ENCODE measurements at places on chromosomes 1 and 21.
A peak's percentile ranks its signal among the peaks of the same experiment; 100 is the strongest.

- no peak for DNase-seq
Observed at GRCh38 chr1:197393105-197393504, 125.1 kb downstream of the CRB1 start.

DNA sequence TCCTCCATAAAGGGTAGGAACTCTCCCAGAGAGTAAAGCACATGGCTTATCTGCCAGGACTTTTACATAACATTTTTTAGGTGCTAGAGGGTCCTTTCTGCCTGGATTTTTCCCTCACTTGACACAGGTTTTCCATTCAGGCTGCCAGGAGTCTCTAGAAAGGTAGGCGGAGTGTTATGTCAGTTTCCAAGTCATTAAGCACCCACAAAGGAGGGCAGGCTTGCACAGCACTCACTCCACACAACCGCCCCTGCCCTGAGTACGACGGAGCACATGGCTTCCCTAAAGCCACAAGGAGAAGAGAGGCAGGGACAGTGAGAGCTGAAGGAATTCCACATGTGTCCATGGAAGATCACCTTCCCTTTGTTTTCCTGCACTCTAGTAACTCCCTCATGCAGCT, 55.7 kb downstream of the CAPZB start:
- DNase-seq, result peak; percentile 4

- no peak for DNase-seq
Observed at GRCh38 chr1:174008269-174008668, 13.9 kb downstream of the RC3H1 start.

DNA sequence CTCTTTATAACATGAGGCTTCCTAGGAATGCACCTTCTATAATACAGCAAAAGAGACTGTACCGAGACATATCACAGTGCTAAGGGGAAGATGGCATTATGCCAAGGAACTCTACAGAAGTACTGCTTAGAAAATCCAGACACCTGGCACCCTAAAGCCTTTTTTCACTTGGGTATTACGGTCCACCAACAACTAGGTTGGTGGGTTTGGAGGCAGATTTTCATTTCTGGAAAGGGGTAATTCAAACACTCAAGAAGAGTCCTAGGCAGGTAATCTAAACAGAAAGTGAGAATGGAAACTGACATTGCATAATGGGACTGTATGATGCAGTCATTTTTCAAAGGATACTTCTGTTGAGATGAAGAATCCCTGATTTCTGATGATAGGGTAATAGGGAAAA, 19.6 kb downstream of the SCMH1 start:
- peak; percentile 51 for DNase-seq

- no peak for DNase-seq
Observed at GRCh38 chr1:247322849-247323586, 8.6 kb downstream of the ZNF496 start.

DNA sequence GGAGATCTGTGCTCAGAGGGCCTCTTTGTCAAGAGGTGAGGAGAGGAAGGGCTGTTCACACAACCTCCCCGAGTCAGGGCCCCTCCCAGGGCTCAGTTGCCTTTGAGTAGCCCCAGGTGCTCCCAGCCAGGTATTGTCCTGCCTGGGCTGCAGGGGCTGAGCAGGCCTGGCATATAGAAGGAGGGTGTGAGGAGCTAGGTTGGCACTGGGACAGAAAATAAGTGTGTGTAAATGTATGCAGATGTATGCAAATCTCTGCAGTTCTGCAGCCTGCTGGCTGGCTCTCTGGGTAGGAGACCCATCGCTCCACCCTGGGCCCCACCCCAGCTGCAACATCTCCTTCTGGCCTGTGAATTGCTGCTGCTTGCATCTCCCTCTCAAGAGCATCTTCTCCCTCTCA, 52.4 kb downstream of the NAV1 start:
- peak; percentile 13 for DNase-seq

DNA sequence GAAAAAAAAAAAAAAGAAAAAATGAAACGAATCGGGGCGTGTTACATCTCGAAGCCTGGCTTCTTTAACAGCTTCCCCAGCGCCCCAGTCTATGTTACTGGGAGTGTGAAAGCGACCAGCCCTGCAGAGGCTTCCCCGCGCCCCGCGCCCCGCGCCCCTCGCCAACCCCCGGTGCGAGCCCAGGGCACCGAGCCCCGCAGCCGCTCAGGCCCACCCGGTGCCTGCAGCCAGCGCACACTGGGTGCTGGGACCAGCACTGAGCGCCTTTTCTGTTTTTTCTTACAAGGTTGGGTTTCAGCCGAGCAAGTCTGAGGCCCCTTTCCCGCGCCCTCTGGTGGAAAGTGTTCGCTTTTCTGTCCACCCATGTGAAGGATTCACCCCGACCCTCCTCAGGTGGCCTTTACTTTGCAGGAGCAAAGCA, 42.1 kb upstream of the ZNF496 start:
- no peak for DNase-seq

DNA sequence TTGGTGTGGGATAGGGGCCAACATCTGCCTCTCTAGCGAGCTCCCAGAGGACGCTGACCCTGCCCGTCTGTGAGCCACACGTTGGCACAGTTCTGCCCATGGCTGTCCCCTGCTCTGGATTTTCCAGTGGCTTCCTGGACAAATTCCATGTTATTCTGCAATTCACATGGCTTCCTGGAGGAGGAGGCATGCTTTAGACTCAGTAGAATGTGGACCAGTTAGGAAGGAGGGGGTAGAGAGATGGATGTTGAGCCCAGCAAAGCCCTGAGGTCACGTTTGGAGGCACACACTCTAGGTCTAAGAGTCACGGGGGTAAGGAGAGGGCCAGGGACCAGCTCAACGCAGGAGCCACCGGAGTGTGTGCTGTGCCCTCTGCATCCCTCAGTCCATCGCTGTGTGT, 12.2 kb downstream of the COL8A2 start:
- no peak for DNase-seq

DNA sequence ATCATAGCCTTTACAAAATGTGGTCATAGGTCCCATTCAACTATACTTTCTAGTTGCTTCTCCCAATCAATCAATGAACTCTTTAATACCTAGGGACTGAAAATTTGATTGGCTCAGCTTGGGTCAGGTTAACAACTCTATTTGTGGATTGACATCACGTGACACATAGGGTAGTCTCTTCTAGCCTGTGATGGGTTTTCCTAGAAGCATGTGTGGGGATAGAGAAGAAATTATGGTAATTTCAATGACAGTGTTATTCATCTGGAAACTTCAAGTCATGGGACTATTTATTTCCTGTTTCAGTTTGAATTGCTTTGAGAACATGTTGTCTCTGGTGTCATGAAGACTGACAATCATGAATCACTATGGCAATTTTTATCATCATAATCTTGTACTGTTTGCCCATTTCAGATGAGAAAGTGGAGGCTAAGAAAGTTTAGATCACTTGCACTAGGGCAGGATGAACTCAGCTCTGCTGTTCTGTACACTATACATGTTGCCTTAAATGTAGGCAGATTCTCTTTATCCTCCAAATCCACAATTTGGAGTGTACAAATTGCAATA, 529.9 kb upstream of the BEND5 start:
- no peak for DNase-seq

DNA sequence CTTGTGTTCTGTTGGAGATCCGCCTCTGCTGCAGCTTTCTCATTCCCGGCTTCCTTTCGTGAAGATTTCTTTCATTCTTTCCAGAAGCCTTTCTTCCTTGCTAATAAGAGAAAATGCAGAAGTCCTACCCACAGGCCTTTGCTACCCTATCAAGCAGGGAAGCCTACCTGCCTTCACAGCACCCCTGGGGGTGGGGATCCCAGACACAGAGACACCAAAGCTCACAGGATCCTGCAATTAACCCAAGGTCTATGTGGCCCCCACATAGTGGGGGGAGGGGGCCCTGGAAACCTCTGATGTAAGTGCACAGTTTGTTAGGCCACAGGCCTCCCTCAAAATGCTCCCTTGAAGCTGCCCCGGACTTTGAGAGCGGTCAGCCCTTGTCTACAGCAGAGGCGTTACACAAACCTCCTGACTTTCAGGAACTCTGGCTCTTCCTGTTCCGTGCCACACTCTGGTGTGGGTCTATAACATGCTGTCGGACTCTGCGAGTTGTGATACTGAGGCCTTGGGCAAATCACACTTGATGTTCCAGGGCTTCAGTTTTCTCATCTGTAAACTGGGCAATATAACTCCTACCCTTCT, 31.2 kb downstream of the NKAIN1 start:
- DNase-seq, result no peak

DNA sequence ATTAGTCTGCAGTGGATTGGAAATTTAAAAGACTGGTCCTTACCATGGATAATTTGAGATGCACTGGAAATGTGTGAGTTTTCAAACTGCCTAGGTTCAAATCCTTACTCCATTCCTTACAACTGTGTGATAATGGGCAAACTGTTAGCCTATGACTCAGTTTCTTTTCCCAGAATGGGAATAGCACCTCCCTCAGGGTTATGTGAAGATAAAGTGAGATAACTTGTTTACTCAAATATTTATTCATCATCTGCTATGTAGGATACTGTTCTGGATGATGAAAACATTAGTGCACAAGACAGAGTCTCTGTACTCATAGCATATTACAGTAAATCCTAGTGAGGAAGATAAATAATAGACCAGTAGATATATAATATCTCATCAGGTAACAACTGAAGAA, 28.6 kb downstream of the LRIG2 start:
- DNase-seq, result no peak

GRCh38 chr1:116377541-116378529, 4.8 kb downstream of the ATP1A1 start:
- no peak for DNase-seq

DNA sequence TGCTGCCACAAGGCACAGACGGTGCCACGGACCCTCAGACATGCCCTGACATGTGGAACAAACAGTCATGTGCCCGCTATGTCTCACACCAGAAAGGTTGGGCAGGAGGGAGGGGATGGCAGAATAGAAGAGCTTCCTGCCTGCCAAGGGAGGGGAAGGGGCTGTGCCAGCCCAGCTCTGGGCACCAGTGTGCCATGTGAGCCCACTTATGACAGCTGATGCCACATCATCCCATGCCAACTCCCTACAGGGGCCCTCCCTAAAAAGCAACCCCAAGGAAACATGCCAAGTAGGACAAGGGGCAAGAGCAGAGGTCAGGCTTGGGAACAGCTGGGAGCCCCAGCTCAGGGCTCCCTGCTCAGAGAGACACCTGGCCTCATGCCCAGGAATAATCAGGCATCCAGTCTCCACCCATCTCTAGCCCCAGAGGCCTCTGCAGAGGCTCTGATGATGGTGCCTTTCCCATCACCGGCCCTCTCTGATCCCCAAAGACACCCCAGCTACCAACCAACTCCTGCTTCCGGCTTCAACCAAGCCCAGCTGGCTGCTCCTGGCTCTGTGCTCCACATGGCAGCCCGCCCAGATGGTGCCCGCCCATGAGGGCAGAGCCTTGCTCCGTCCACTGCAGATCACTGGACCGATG, 10.3 kb downstream of the ADGRB2 start:
- DNase-seq, result peak; percentile 87

- peak; percentile 84 for DNase-seq
Observed at GRCh38 chr1:93844262-93845045, 34.6 kb downstream of the DNTTIP2 start.

- no peak for DNase-seq
Observed at GRCh38 chr1:89273324-89273778, 691 bp upstream of the GBP5 start.

DNA sequence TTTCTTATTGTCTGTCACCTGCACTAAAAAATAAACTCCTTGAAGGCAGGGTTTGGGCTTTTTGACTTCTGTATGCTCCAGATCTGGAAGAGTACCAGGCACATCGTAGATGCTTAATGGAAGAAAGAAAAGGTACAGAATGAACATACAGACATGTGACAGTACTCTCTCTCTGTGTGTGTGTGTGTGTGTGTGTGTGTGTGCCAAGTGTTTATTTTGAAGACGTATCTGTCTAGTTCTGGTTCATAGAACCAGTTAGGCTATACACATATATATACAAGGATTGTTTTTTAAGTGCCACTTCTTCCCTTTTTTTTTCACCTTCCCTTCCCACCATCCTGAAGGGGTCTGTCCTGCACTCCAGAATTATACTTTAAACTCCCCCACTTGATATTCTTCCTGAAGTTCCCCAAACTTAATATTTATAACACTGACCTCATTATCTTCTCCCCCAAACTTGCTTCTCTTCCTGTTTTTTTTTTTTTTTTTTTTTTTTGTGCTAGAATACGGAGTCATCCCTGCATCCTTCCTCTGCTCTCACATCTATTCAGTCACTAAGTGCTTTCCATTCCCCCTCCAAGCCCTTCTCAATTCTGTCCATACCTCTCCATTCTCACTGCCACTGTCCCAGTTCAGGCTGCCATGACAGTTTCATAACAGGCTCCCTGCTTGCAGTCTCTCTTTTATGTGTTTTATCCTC, 5.4 kb upstream of the KCNA3 start:
- DNase-seq, result no peak

GRCh38 chr1:79283451-79283850, 276.9 kb upstream of the ADGRL4 start:
- DNase-seq, result no peak

- peak; percentile 64 for DNase-seq
Observed at GRCh38 chr1:212513586-212513985, 80.9 kb downstream of the NENF start.

GRCh38 chr1:183548116-183548515, 42.1 kb downstream of the NCF2 start:
- DNase-seq, result peak; percentile 91

GRCh38 chr1:85109475-85109874, 61.2 kb upstream of the MCOLN3 start:
- DNase-seq, result peak; percentile 53

DNA sequence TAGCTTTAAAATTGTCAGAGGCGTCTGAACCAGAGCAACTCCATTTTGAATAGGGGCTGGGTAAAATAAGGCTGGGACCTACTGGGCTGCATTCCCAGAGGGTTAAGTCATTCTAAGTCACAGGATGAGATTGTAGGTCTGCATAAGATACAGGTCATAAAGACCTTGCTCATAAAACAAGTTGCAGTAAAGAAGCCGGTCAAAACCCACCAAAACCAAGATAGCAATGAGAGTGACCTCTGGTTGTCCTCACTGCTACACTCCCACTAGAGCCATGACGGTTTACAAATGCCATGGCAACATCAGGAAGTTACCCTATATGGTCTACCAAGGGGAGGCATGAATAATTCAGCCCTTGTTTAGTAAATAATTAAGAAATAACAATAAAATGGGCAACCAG, 143.6 kb downstream of the GABPA start:
- DNase-seq, result no peak

DNA sequence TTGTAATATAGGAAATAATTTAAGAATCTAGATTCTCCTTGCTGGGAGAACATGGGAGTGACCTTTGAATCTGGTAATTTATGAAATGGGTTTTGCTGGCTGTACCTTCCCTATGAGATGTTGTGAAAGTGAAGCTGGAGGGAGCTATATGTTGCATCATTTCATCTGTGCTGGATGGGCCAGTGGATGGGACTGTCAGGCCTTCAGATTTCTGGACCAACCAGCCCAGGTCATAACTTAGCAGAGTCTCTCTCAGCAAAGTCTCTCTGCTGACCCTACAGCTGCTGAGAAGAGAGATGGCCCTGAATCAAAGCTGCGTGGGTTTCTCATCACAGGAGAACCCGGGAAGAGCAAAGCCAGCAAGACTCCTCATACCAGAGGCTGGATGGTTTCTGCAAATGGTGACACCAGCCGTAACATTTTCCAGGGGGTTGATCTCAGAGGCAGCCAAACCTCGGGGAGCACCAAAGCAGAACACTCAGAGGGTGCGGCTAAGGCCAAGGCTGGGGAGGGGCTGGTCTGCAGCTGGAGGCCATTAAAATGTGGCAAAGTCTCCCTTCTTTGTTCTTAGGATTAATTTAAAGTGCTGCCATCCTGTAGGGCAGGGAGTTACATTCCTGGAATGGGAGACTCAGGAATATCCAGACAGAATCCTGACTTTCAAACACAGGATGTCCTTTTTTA, 18.2 kb upstream of the PTGFRN start:
- DNase-seq, result no peak
